Activated T-helper 2 cell treated with anti-CD3 and anti-CD28 coated beads, Interferon-gamma antibody, Interleukin-2, Interleukin-4, amounts not matched to agents 10 μg/mL and 5 μg/mL and 100 μg/mL, durations not matched to agents 14 hours and 24 hours and 36 hours (primary cell): ENCODE measurements at places on chromosomes 2 and 18. TPM values are rescaled to one million over a fixed set of nuclear protein-coding genes. Genes with fewer than 3 reads are reported as not detected.

GRCh38 chr2:3637692-3638455 is 20.1 kb upstream of the ALLC start:
- no peak for DNase-seq

GRCh38 chr2:176463546-176463945 is 194.3 kb downstream of the MTX2 start:
- DNase-seq: no peak

DNA sequence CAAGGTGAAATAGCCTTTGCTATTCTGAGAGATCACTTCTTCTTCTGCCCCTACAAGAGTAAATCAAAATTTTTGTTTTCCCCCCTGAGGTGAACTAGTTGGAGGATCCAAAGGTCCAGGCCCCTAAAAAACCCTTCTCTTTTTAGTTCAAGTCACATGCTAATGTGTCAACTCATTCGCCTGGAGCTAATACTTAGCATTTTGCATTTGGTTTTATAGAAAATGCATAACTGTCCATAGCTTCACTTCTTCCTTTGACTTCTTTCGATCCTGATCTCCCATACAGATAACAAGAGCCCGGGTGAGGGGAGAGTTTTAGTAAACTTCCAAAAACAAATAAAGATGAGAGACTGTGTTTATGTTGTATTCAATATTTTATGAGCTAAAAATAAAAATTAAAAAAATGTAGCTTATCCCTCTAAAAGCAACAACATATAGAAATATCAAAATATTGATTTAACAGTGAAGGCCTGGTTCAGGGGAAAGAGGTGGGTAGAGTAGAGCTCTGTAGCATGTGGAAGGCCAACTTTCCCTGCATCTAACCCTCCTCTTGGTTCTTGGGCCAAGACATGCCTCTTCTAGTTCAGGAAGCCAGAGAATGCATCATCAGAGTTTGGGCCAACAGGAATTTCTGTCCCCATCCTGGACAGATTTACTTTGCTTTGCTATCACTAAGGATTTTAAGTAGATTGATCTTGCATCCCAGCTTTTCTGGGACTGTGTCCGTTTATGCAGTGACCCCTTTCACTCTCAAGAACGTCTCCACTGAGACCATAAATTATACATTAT is 333.8 kb downstream of the ALK start:
- DNase-seq: no peak

- DNase-seq: no peak
Measured at GRCh38 chr18:35624146-35624545, 42.6 kb downstream of the GALNT1 start.

- DNase-seq: no peak
Measured at GRCh38 chr2:29389686-29390085, 274.5 kb downstream of the CLIP4 start.

GRCh38 chr2:222436040-222436413 is 11.7 kb downstream of the SGPP2 start:
- no peak for DNase-seq

DNA sequence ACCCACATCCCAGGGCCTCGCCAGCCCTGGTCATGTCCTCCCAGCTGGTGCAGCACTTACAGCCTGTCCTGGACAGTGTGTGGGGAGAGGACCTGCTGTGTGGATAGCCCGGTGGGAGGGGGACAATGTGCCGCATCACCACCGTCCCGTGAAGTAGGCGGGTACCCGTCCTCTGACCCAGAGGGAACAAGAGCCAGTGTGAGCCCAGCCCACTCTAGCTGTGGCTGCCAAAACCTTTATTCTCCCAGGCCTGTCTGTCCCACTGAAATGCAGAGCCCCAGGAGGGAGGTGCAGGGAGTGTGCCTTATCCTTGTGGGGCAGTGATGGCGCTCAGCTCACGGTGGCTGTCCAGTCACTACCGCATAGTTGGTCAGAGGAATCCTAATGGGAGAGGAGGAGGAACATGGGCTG is 1.7 kb downstream of the TRAF3IP1 start:
- no peak for DNase-seq

DNA sequence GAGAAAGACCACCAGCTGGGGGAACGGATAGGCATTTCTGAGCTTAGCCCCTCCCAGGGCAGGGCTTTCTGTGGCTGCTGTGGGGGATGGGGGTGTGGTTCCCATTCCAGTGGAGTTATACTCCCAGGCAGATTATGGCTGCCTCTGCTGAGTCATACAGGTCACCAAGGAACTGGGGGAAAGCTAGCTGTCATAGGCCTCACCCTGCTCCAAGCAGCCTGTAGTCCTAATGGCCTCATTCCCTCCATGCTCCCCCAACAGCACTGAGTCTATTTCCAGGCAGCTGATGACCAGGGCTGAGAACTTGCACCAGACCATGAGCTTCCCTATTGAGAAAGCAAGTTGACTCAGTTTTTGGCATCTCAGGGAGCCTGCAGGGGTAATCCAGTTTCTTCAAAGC is 87.1 kb downstream of the GPR39 start:
- DNase-seq: no peak

DNA sequence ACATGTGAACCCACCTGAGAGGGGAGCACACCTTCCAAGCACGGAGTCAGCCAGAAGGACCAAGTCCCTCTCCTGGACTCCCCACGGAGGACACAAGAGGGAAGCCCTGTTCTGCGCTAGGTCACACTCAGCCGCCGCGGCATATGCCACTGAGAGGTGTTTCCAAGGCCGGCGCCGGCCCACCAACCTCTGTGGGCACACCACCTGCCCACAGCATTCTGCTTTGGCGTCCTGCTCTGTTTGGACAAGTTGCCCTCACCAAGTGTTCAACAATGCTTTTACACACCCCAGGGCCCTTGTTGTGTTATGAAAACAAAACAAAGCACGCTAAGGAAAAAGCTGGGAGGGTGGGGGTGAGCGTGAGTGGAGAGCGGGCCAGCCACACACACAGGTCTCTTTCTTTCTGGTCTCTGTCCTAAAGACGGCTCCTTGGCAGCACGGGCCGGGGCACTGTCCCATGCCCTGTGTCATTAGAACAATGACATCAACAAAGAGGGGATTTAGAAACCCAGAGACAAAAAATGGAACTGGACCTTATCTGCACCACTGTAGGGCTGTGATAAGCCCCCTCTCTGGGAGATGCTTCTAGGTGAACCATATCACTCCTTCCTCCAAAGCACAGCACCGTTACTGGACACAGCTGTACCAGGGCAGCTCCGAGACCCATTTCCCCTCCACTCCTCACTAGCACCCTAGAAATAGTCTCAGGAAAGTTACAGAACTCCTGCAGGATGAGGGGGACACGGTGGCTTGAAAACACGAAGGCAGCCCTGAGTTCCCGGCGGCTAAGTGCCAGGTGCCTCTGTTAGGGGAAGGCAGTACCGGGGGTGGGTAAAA is 17.0 kb downstream of the SMAD7 start:
- DNase-seq: no peak

GRCh38 chr18:10470429-10470828 is 16.0 kb downstream of the APCDD1 start:
- DNase-seq: no peak

- no peak for DNase-seq
Measured at GRCh38 chr2:173079141-173079540, 3.5 kb downstream of the MAP3K20 start.

DNA sequence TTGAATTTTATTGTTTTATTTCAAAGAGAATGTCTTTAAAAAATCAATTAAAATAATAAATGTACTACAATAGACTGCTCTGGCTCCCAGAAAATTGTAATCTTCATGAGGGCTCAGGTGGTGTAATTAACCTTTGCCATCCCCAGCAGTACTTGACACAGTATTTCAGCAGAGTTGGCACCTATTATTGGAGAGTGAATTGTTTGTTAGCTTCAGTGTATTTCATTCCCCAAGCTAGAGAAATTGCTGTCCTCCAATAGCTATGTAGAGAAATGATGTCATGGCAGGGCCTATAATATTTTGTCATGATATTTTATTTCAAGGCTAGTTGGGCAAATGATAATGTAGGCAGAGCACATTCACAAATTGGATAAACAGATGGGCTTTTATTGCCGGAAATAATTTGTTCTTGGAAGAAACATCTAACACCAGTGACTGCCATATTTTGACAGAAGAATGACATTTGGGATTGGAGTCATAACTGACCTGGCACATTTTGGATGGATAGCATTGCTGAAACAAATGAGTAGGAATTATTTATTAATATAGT is 712.0 kb upstream of the NXPH2 start:
- no peak for DNase-seq

GRCh38 chr2:69939722-69940121 is 21.7 kb downstream of the ASPRV1 start:
- DNase-seq: no peak

- DNase-seq: no peak
Measured at GRCh38 chr18:48866028-48866733, 84.6 kb downstream of the SMAD7 start.

GRCh38 chr18:66077066-66077465 is 326.3 kb downstream of the CDH7 start:
- DNase-seq: no peak

DNA sequence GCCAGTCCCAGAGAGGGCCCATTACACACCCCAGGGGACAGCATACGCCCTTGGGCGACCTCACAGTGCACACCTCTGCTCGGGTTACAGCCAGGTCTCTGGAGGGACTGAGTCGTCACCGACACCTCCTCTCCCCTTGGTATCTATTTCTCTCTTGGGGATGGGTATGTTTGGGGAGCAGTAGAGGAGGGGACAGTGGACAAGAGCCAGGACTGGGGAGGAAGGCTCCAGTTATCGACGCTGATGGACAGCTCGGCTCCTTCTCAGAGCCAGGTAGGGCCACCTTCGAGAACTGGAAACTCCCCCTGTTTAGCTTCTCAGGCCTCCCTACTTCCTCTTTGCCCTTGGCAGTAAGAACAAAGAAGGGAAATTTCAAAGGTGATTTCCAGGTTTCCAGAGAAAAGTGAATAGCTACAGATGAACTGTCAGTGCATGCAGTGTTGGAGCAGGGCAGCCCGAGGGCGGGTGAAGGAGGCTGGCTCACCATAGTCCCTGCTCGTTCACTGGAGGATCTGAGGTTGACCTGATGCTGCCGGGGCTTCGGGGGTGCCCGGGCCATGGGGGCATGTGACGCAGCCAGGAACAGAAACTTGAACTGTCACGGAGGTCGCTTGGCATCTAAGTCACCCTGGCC is 4.4 kb upstream of the SEMA4C start:
- no peak for DNase-seq

- DNase-seq: no peak
Measured at GRCh38 chr2:20214566-20215182, 10.3 kb downstream of the SDC1 start.

Gene ATP6V1B1
- total RNA-seq: not detected in 2 replicates

Gene IL18RAP
- 6.0 and 6.8 TPM in 2 replicates for total RNA-seq

Gene HK2
- 102 TPM in 2 replicates for total RNA-seq

Gene ARID5A
- 164 and 170 TPM in 2 replicates for total RNA-seq

Gene TCF23
- not detected in 2 replicates for total RNA-seq

Gene IHH
- 0.09 TPM in 1 of 2 replicates, not detected in the other for total RNA-seq

Gene HNRNPLL
- total RNA-seq: 65.7 and 67.7 TPM in 2 replicates

Gene CASP10
- total RNA-seq: 14.3 and 17.3 TPM in 2 replicates

Gene MLPH
- not detected in 2 replicates for total RNA-seq

Gene RTN4
- 91.2 and 93.3 TPM in 2 replicates for total RNA-seq

Gene RANBP2
- total RNA-seq: 70.0 and 72.4 TPM in 2 replicates

Gene FASTKD1
- total RNA-seq: 61.5 and 61.9 TPM in 2 replicates
